AG04450 (cell line): ENCODE measurements at places on chromosomes 12 and 14.

- DNase-seq: no peak
These were observed 73.4 kb upstream of the AVPR1A start for GRCh38 chr12:63224396-63224795.

- no peak for DNase-seq
These were observed 86.7 kb downstream of the PTGER2 start for GRCh38 chr14:52400846-52401245.

- no peak for DNase-seq
These were observed 209.6 kb downstream of the CALM1 start for GRCh38 chr14:90606434-90606833.

- no peak for DNase-seq
These were observed 1.5 kb upstream of the KRT1 start for GRCh38 chr12:52681526-52682380.

DNA sequence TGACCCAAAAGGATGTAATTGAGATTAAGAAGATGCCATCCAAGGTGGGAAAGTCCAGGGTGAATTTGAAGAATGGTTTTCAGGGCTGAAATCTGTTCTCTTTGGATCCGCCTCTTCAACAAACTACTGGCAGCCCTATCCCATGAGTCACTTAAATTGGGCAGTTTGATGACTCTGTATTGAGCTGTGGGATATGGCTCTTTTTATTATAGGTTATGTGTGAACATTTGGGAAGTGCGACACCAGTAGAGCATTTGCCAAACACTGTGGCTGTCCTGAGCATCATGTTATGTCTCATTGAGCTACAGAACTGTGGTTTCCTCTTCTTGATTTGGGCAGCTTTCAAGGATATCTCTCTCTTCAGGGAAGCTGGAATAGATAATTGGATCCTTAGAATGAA, 22.3 kb downstream of the IFT43 start:
- DNase-seq: no peak

DNA sequence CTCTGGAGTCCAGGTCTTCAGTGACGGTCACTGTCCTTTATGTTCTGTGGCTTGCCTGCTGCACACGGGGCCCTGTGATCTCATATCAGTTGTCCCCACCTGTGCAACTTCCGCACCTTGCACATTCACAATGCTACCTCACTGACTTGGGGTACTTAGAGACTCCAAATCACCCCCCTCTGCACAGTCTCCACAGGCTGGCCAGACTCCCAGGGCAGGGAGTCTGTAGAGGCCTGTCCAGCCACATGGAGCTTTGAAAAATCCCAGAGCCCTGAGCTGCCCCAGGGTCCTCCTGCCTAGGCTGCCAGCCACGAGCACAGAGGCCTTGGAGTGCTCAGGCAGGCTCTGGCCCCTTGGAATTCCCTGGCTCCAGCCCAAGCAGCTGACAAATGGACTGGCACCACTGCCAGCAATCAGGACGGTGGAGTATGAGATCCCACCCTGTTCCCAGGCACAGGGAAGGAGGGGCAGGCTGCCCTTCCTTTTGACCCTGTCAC, 26.4 kb downstream of the CMKLR1 start:
- no peak for DNase-seq

GRCh38 chr12:26987634-26988424, 26.4 kb downstream of the TM7SF3 start:
- no peak for DNase-seq

DNA sequence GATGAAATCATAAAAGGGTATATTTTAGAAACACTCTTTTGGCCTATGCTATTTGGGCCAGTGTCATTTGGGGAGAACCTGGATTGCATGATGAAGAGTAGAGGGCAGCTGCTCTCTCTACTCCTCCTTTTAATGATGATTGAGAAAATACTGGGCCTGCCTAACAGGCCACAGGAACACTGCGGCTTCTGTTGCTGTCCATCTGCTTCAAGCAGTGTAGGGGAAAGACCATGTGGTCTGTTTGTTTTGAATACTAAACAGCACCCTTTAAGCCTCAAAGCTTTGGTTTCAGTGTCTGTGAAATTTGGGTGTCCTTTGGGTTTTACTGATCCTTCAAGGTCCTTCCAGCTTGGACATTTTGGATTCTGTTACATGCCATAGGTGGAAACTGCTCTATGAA, 78.0 kb downstream of the TTC6 start:
- no peak for DNase-seq

- no peak for DNase-seq
These were observed 108.7 kb downstream of the PTGER2 start for GRCh38 chr14:52422650-52423356.

GRCh38 chr14:102645746-102646440, 53.4 kb downstream of the RCOR1 start:
- no peak for DNase-seq

GRCh38 chr12:50887191-50887590, 44.5 kb downstream of the TMPRSS12 start:
- no peak for DNase-seq

DNA sequence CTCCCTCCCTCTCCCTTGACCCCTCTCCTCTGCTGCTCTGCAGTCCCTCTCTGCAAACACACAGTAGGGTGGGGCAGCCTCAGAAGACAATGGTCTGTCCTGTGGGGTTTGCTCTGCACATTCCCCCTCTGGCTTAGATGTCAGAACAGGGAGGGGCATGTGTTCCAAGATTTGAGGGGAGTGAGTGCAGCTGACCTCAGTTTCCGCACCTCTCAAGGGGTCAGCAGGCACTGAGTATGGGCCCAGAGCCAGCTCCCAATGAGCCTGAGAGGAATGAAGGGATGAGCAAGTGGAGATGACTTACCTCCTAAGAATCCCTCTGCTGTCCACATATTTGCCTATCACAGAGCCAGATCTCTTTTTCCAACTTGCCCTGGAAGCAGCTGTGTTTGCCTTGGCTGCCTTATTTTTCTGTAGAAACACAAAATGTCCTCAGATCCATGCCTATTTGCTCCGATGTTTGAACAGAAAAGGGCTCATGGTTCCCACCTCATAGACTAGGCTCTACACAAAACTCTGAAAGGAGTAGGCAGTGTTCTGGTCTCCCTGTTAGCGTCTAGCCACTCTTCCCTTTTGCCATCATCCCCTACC, 111.4 kb downstream of the CRACR2A start:
- DNase-seq: no peak

GRCh38 chr12:123446333-123446713, 9.8 kb upstream of the RILPL2 start:
- no peak for DNase-seq

GRCh38 chr12:130658145-130658911, 57.8 kb downstream of the RIMBP2 start:
- no peak for DNase-seq

- DNase-seq: no peak
These were observed 956.6 kb downstream of the LRFN5 start for GRCh38 chr14:42563313-42563712.

DNA sequence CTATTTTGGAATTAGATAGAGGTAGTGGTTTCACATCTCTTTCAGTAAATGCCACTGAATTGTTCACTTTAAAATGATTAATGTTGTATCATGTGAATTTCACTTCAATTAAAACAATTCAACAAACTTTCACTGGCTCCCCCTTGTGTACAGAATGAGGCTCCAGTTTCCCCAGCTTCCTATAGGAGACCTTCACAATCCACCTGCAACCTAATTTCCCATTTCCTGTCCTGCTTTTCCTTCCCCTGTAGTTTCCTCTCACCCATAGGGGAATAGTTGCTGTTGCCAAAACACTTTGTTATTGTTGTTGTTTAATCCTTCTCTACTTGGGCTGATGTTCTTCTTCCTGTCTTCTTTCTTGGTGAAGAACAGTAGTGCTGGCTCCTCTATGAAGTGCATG, 59.8 kb downstream of the NPAS3 start:
- no peak for DNase-seq

GRCh38 chr12:21751517-21751916, 23.0 kb downstream of the KCNJ8 start:
- peak; percentile 15 for DNase-seq

- DNase-seq: peak; percentile 27
These were observed 7.8 kb upstream of the DTX1 start for GRCh38 chr12:113048716-113049127.

GRCh38 chr12:95738024-95738611, 52.4 kb downstream of the NTN4 start:
- no peak for DNase-seq

DNA sequence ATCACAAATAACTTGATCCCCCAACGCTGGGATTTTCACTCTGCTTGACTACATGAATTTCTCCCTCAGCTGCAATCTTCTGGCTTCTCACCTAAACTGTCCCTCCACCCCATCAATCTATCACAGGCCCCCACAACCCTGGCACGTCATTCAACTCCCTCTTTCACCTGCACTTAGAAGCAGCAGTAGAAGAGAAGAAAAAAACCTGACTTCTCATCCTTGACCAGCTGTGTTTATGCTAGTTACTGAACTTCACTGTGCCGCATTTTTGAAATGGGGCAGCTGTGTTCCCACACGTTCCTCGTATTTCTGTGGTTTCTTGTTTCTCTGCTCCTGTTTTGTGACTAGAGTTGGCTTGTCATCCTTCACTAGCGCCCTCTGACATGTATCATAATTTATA, 35.0 kb downstream of the ITPR2 start:
- DNase-seq: peak; percentile 78

DNA sequence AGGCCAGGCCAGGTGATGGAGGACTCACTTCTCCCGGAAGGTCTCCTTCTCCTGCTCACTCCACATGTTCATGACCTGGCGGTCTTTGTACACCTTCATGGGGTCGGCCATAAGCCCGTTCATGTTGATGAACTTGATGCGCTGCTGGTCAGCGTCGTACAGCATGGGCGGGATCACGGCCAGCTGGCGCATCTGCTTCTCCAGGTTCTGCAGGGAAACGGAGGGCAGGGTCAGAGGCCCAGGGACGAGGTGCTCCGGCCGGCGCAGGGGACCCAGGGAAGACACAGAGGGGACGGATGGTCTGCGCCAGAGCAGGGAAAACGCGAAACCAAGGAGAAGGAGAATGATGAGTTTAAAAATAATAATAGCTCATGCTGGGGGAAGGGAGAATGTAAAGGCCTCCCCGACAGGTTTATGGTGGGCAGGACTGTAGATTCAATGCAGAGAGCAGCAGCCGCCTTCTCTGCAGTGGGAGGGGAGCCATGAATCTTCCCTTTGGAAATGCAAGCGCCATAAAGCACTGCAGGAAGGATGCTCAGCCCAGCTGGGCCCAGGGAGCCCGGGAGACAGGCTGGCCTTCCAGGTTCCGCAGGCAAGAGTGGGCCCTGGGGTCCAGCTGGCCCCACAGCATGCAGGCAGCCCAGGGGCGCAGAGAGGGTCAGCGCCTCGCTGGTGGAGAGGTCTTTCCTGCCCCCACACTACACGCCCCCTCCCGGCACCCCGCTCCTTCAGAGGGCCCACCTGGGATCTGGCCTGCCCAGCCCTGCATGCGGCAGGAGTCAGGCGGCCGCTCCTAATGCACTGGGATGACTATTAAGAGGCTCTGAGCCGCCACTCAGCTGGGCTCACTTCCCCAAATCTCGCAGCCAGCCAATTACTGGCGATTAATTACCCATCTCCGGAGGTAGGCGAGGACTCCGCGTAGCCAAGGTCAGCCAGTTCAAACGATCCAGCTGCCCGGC, 132.0 kb downstream of the RFLNA start:
- no peak for DNase-seq

GRCh38 chr14:106879241-106879640, 1352.9 kb downstream of the TMEM121 start:
- DNase-seq: no peak

- no peak for DNase-seq
These were observed 11.1 kb upstream of the SMAGP start for GRCh38 chr12:51281202-51281924.

GRCh38 chr12:60421741-60422140, 825.9 kb downstream of the SLC16A7 start:
- no peak for DNase-seq

GRCh38 chr14:20563971-20564370, 3.1 kb upstream of the RNASE9 start:
- DNase-seq: no peak

DNA sequence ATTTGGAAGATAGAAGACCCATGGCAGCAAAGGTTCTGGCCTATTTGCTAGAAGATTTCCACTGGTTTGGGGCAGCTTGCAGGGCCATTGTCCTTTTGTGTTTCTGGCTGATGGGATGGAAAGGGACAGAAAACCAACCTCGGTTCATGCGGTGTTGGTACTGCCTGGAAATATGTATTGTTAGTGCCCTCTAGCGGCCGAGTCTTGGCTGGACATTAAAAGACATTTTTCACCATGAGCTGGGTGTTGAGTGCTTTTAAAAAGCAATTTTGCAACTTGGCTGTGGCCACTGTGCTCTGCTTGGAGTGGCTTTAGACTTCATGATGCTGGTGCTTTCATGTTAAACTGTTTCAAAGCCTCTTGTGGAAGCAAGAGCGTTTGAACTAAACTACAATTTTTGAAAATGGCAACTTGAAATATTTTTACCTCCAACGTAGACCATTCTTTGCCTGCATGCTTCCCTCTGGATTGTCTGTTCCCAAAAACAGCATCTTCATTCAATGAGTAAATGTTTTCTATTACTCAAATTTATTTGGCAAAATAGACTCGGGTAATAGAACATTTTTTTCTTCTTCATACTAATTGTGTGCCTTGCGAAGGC, 102.7 kb upstream of the TBX5 start:
- DNase-seq: peak; percentile 59

GRCh38 chr12:92560713-92561542, 141.9 kb upstream of the PLEKHG7 start:
- DNase-seq: no peak

- DNase-seq: no peak
These were observed 154.3 kb downstream of the STXBP6 start for GRCh38 chr14:24895622-24896021.

DNA sequence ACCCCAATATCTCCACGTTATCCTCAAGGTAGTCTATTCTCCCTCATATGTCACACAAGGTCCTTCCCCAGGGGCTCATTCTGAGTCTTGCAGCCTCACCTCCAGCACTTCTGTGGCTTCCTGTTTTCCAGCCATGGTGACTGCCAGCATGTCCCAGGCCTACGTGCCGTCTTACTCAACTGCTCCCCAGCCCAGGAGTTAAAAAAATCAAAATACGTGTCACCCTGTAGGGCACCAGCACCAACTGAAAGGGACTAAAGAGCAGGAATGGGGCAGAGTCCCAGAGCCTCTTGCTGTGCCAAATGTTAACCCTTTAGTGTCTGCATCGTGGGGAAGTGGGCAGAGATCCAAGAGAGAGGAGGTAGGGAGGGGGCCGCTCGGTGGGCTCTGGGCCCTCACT, 37.0 kb upstream of the MED13L start:
- DNase-seq: no peak

- DNase-seq: no peak
These were observed 130.0 kb downstream of the SLC15A4 start for GRCh38 chr12:128693771-128694170.

DNA sequence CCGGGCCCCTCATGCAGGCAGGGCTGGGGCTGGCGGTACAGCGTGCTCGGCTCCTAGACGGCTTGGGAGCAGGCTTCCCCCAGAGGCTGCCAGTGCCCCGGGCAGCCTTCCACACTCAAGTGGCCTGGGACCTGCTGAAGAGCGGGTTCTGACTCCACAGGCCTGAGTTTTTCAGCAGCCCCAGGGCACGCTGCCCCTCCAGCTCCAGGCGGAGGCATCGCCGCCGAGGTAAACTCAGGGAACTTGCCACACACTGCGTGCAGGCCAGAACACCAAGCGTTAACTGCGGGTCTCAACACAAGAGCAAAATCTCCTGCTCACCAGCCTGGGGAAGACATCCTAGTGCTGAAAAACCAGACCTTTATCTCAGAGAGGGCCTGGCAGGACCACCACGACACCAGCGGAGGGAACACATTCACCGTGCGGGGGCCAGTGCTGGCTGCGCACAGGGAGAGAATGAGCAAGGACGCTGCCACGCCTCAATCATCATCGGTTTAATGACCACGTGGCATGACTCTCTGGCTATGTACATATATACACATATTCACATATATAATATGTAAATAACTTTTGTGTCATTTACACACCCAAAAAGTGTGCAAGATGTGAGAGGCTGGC, 21.3 kb downstream of the PSMC1 start:
- no peak for DNase-seq

GRCh38 chr14:85482552-85482951, 47.4 kb upstream of the FLRT2 start:
- no peak for DNase-seq
